Smooth muscle cell of trachea (primary cell): ENCODE measurements at places on chromosomes 1 and 21. TPM values are rescaled to one million over a fixed set of nuclear protein-coding genes. Genes with fewer than 3 reads are reported as not detected.

Gene PAPPA2
- 0.44 and 2.2 TPM in 2 replicates for total RNA-seq

Gene NBPF6
- total RNA-seq: not detected in 2 replicates

Gene CD247
- not detected in 2 replicates for total RNA-seq

Gene MTARC1
- 1.2 and 3.0 TPM in 2 replicates for total RNA-seq

Gene LCE1E
- total RNA-seq: not detected in 2 replicates

Gene VHLL
- not detected in 2 replicates for total RNA-seq

Gene LYST
- 23.7 and 35.7 TPM in 2 replicates for total RNA-seq

Gene PPM1J
- total RNA-seq: 1.3 and 1.5 TPM in 2 replicates

Gene CD84
- not detected in 2 replicates for total RNA-seq

Gene GRIK3
- total RNA-seq: not detected in 2 replicates

Gene LCE6A
- total RNA-seq: not detected in 2 replicates

Gene PYGO2
- total RNA-seq: 12.4 and 16.9 TPM in 2 replicates

Gene NTMT2
- not detected in 2 replicates for total RNA-seq

Gene SLC37A1
- 2.3 and 2.6 TPM in 2 replicates for total RNA-seq

Gene MTOR
- 39.0 and 44.7 TPM in 2 replicates for total RNA-seq

Gene C8B
- not detected in 2 replicates for total RNA-seq

Gene AZIN2
- total RNA-seq: 4.2 and 6.0 TPM in 2 replicates

Gene RASAL2
- 18.9 and 22.7 TPM in 2 replicates for total RNA-seq

Gene PRDM2
- total RNA-seq: 10.3 and 14.8 TPM in 2 replicates

Gene FAM72D
- total RNA-seq: under 0.01 and 1.3 TPM in 2 replicates

Gene SPRR1B
- not detected in 2 replicates for total RNA-seq

Gene FAM151A
- not detected in 2 replicates for total RNA-seq

Gene AQP10
- under 0.01 TPM in 1 of 2 replicates, not detected in the other for total RNA-seq

Gene RPRD2
- total RNA-seq: 7.8 and 10.2 TPM in 2 replicates

Gene RSPH1
- 0.15 and 0.17 TPM in 2 replicates for total RNA-seq

Gene SH2D1B
- total RNA-seq: not detected in 2 replicates

Gene SASS6
- 0.83 and 3.6 TPM in 2 replicates for total RNA-seq
